BE2C (cell line): ENCODE measurements at places on chromosomes 2 and 18.

DNA sequence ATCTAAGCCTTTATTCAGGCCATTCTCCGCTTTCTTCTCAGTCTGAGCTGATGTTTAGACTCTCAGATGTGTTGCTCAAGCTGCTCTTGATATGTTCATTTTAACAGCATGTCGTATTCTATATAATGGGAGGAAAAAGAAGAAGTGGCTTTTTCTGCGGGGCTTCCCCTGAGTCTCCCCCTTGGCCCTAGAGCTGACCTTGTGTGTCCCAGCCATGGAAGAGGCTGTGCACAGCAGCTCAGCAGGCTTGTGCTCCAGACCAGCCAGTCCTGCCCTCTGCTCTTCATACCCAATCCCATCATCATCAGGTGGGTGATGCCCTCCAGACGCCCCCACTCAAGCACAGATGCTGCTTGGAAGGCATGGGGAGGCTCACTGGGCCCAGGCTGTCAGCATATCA, 155.1 kb upstream of the CELF4 start:
- no peak for DNase-seq

- DNase-seq: no peak
Observed at GRCh38 chr18:58239879-58240278, 195.9 kb downstream of the NEDD4L start.

- DNase-seq: no peak
Observed at GRCh38 chr2:55786280-55786679, 92.6 kb upstream of the PNPT1 start.

- DNase-seq: no peak
Observed at GRCh38 chr2:117341690-117342089, 472.8 kb upstream of the DDX18 start.

DNA sequence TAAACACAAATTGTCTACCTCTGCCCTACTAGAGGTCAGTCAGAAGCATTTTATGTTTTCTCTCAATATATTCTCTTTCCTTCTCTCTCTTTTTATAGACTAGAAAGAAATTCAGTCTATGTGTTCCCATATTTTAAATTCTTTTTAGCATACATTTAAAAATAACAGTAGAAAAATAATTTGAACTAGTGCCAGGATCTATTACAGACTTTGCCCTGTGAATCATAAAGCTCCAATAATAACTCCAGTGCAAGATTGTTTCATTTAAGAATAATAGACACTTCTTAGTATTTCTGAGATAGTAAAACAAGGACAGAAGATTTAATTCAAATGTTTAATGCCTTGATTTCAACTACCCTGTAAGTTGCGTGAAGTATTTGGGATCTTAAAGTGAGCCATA, 60.1 kb downstream of the ITGB6 start:
- DNase-seq: no peak

DNA sequence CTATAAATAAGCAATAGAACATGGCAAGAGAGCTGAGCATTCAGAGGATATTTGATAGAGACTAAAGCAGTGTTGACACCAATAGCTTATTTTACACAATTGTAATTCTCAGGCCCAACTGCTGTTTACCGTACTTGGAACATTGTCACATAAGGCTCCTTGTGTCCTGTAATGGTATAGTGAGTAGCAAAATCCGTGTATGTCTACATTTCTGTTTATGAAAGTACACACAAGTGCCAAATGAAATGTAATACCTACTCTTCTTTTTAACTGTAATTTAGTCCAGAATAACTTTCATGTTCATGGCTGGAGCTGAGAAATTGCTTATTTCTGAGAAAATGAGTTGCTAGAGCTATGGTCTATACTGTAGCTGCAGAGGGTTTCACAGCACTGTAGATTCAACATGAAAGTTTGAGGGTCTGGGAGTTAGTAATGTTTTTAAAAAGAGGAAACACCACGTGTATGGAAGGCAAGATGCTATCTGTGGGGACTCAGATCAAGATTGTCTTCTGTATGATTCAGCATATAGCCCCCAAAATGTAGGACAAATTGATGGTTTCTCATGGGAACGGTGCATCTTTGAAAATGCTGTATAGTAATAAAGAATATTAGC, 110.2 kb upstream of the NOSTRIN start:
- DNase-seq: no peak

GRCh38 chr2:241499146-241499965, 9.0 kb downstream of the STK25 start:
- DNase-seq: no peak

- DNase-seq: no peak
Observed at GRCh38 chr2:1186421-1186820, 226.8 kb upstream of the TPO start.

DNA sequence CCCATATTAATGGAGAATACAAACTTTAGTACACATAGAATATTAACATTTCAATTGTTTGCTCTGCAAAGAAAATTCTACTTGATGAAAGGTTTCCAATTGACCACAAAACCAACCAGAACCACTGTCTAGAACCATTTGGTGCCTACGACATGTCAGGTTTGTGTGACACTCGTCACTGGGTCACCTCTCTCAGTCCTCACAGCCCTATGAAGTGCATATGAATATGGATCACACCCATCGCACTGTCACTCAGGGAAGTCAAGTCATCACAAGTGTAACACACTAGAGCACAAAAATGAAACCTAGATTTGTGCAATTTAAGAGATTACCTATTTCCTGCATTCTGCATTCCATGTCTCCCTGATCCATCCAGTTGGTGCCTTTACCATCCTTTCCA, 43.7 kb downstream of the PTPN2 start:
- no peak for DNase-seq

- no peak for DNase-seq
Observed at GRCh38 chr2:86301009-86301408, 36.4 kb downstream of the REEP1 start.

- DNase-seq: no peak
Observed at GRCh38 chr2:96949701-96950350, 36.6 kb downstream of the FAM178B start.
